Fibroblast of villous mesenchyme (primary cell): ENCODE measurements at places on chromosomes 11 and 22. TPM values are rescaled to one million over a fixed set of nuclear protein-coding genes. Genes with fewer than 3 reads are reported as not detected.

DNA sequence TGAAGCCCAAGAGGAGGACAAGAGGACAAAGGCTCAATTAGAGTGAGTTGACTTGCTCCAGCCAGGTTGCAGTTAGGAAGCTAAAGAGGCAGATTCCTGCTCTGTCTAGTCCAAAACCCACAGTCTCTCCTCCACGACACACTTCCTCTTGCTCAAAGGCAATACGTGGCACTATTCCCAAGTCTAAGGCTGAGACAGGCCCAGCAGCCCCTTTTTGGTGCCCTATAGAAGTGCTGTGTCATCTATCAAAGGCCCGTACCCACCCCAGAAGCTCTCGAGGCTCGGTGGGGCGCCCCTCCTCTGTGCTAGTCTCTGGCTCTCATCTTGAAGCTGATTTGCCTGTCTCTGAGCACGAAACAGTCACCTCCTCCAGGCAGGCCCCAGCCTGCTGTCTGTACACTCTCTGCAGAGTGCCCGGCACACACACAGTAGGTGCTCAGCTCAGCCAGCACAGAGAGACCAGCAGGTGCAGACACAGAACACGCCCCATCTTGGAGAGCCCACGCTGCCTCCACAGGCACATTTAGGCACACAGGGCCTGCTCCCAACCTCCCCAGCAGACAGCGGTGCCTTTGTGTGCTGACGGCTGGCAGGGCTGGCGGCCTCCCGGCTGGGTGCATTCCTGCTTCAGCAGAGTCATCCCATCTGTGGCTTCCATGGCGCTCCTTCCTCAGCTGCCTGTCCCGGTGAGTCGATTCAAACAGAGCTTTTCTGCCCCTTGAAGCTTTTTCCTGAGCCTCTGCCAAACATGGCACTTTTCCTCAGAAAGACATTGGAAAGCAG lies 52.8 kb downstream of the MYH9 start:
- DNase-seq: peak; percentile 69

- DNase-seq: no peak
These were observed 10.6 kb downstream of the REXO2 start for GRCh38 chr11:114449845-114450244.

GRCh38 chr11:119478711-119479285 lies 55.8 kb upstream of the THY1 start:
- DNase-seq: no peak

DNA sequence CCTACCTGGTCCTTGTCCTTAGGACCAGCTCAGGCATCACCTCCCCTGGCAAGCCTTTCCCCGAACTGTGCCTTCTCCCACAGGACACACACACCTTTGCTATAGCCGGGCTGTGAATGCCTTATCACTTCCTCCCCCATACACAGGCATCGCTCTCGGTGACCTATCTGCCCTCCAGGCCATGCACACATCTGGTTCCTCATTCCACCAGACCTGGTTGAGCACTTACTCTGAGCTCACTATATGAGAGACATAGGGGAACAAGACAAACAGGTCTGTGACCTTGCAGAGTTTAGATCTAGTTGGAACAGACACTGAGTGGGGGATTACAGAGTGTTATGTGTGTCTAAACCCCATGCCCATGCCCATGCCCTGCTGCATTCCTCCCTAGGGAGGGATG lies 3.1 kb upstream of the BCR start:
- DNase-seq: no peak

- DNase-seq: no peak
These were observed 117.1 kb downstream of the JRKL start for GRCh38 chr11:96506953-96507354.

DNA sequence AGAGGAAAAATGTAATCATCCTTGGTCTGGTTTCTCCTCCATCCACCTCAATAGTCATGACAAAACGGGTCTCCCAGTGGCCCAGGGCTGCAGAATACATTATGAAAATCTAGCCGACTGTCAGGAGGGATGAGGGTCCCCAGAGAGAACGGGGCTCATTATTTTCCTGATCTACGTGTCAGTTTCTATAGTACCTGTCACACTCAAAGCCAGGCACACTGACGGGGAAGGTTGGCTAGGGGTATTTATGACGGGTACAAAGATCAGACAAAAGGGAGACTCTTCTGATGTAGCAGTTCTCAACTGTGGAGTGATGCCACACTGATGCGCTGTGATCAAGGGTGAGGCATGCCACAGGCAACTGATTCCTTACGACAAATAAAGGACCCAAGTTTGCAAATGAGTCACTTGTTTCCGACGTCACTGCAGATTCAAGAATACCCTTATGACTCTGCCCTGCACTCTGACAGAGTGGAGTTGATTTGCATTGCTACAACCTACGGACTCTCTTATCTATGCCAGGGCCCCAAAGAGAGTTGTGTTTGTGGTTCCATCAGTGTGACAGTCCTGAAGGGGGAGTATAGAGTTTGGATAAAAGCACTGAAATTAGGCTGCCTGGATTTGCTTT lies 188.2 kb upstream of the TBCEL start:
- DNase-seq: no peak

DNA sequence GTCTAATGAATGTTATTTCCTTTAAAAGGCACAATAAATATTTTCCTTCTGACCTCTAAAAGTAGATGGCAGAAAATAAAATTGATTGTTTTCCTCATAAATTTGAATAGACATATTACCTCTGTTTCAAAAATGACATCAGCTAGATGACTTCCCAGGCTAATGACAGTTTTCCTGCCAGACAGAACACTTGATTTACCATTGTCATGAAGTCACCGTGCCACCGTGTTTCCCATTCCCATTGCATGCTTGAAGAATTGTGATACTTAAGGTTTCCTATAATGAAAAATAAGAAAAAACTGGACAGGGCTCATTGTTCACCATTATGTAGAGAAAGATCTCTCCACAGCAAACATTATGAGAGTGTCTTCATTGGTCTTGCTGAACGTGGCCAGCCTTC lies 151.1 kb downstream of the NCAM1 start:
- DNase-seq: no peak

KRTAP5-1 gene
- total RNA-seq: not detected in 2 replicates

SLC22A8 gene
- total RNA-seq: not detected in 2 replicates

KIF18A gene
- 11.9 and 25.0 TPM in 2 replicates for total RNA-seq
